ENCODE measurements at places on chromosomes 2 and 18. TPM values are rescaled to one million over a fixed set of nuclear protein-coding genes. Genes with fewer than 3 reads are reported as not detected.

GRCh38 chr2:209773377-209773776 is 1.7 kb downstream of the UNC80 start:
- no peak for DNase-seq

Gene TNFAIP6
- 4.3 TPM for polyA plus RNA-seq

- DNase-seq = no peak
Measured at GRCh38 chr2:74812787-74813590, 20.9 kb upstream of the HK2 start.

DNA sequence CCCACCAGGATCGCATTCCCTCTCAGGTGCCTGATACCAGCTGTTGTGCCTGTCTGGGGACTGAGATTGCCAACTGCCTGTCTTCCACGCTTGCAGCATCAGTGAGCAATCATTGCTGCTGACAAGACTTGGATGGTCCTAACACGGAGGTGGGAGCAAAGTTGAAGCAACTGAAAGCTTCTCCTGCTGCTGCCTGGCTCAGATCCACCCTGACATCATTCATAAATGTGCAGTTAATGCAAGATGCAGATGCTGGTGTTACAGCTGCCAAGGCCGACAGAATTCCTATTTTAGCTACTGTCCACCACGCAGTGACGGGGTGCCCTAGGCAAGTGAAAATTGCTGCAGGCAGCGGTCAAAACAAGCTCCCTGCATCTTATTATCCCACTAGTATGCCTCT is 131.4 kb downstream of the VWC2L start:
- no peak for DNase-seq

- no peak for DNase-seq
Measured at GRCh38 chr2:186069676-186070075, 331.1 kb downstream of the FSIP2 start.

Gene CCDC102B
- polyA plus RNA-seq = 3.1 TPM

- DNase-seq = no peak
Measured at GRCh38 chr2:140905083-140905781, 1225.6 kb downstream of the LRP1B start.

Gene CD8B
- not detected for polyA plus RNA-seq

Gene MC4R
- not detected for polyA plus RNA-seq

Gene POTEJ
- polyA plus RNA-seq = not detected

DNA sequence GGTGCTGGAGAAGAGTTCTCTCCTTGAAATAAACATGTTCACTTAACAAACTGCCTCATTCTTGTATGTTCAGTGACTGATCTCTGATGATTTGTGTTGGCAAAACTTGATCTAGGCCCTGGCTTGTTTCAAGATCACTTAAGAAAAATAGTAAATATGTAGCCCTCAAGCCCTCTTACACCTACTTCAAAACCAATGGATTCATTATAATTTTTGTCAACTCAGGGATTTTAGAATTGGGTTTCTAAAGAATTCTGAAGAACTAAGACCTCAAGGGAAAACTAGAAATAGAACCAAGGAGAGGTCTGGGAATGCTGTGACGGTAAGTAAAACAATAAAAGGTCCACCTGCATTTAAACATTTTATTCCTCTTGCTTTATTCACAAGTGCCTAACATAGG is 1731.6 kb upstream of the CELF4 start:
- DNase-seq = no peak

Gene NCKAP5
- 2.6 TPM for polyA plus RNA-seq

Measured in heart left ventricle (tissue), 16 donors.